Myocyte (in vitro differentiated cells): ENCODE measurements at places on chromosomes 16 and 17. TPM values are rescaled to one million over a fixed set of nuclear protein-coding genes. Genes with fewer than 3 reads are reported as not detected.

- peak; percentile 28 for DNase-seq
Observed at GRCh38 chr17:9266031-9266680, 244.8 kb downstream of the NTN1 start.

GRCh38 chr16:82229800-82230619, 60.0 kb upstream of the MPHOSPH6 start:
- DNase-seq, result peak; percentile 87

- DNase-seq, result no peak
Observed at GRCh38 chr16:49377196-49377755, 3.7 kb downstream of the C16orf78 start.

The HOXB13 gene
- 1.3 and 1.5 TPM in 2 replicates for total RNA-seq

The CLEC3A gene
- not detected in 2 replicates for total RNA-seq

The UNK gene
- total RNA-seq, result 12.7 and 23.6 TPM in 2 replicates

The RDM1 gene
- total RNA-seq, result not detected in 2 replicates

The ST6GALNAC2 gene
- total RNA-seq, result 0.78 and 0.91 TPM in 2 replicates

DNA sequence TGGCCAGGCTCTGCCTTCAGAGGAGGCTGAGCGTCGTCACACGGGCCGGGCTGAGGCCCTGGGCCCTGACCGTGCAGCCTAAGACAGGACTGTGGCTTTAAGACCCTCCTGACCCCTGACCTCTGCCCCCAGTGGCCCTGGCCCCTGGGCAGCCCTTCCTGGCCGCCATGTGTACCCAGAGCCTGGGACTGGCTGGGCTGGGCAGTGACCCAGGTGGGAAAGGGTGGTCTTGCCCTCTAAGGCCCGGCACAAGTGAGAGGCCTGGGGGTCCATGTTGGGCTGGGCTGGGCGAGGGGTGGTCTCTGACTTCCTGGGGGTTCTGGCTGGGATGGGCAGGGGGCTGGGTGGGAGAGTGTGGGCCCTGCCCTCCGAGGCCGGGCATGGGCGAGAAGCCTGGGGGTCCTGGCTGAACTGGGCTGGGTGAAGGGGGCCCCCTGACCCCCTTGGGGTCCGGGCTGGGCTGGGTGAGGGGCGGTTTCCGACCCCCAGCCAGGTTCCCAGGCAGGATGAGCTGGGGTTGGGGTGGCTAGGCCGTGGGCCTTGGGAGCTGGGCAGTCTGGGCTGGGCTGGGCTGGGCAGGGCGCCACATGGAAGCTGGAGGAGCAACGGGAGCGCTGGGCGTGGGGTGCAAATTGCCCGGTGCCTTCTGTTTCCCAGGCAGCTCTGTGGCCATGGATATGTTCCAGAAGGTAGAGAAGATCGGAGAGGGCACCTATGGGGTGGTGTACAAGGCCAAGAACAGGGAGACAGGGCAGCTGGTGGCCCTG, at the start of gene CDK3:
TSS of gene CDK3 (plus strand) at position 101 of the 767 bp plus-strand sequence. CDS start at position 672, 571 bp downstream.
- no peak for DNase-seq

GRCh38 chr16:11100239-11100750, 155.7 kb downstream of the SOCS1 start:
- DNase-seq, result peak; percentile 96

DNA sequence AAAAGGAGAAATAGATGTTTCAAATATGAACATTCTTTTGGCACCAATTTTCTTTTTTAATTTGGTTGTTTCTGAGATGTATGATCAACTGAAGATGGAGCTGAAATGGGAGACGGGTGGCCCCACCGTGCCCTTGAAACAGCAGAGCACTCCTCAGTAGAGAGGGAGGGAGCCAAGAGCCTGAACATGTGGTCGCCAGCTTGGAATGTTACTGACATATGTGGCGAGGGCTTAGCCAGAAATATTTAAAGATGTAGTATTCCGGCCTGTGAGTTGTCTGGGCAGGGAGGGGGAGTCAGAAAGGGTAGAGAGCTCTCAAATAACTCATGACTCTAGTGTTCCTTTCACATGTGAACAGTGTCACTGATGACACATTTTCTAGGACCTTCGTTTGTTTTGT, 13.3 kb upstream of the MRC2 start:
- DNase-seq, result peak; percentile 86

- DNase-seq, result no peak
Observed at GRCh38 chr16:59048876-59049275, 314.8 kb upstream of the GOT2 start.

- DNase-seq, result no peak
Observed at GRCh38 chr17:3990386-3991127, 26.3 kb upstream of the ATP2A3 start.

GRCh38 chr16:48561960-48562393, 48.0 kb downstream of the N4BP1 start:
- peak; percentile 30 for DNase-seq

The PLLP gene
- not detected in 2 replicates for total RNA-seq

The TM4SF5 gene
- not detected in 2 replicates for total RNA-seq

The CNTNAP4 gene
- total RNA-seq, result 1.7 and 2.6 TPM in 2 replicates

DNA sequence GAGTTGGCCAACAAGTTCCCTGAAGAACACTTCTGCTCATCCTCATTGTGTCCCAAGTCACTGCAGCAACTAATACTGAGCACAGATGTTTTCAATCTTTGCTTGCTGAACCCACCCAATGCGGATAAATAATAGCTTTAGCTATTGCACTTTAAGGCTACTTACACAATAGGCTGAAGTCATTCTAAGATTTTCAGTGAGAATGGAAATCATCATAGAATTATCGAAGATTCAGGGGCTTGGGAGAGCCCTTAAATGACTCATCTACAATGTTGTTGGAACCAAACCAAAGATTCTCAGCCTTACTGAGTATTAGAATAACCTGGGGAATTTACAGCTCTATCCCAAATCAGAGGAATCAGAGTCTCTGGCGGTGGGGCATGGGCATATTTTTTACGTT, 51.2 kb downstream of the SYCE1L start:
- no peak for DNase-seq

The SPNS3 gene
- total RNA-seq, result not detected in 2 replicates

DNA sequence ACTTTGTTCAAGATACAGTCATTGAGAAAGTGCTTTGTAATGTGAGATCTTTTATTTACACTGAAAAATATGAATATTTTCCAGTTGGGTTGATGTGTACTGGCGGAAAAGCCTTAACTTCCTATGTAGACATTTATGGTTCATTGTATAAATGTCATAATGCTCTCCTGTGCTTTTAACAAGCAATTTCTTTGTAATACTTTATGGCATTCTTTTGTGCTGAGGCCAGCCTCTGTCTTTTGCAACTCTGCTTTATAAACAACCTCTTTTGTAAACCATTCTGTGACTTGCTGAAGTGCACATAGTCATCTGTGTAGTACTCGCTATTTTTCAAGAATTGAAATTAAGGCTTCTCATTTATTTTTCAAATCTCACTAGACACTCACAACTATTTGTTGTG, 291.2 kb downstream of the CDH11 start:
- DNase-seq, result no peak

DNA sequence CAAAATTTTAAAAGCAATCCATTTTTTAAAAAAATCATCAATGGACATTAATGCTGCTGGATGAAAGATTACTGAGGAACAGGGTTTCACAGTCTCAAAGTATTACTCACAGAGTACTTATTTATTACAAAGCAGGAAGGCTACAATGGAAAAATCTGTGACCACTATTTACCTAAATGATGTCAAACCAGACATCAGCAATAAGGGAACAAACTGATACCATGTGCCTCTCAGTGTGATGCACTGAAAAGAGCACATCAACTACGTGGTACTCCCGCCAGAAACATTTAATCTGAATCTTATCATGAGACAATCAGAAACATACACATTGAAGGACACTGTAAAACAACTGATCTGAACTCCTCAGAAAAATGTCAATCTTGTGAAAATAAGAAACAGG, 124.2 kb downstream of the PARN start:
- no peak for DNase-seq

- peak; percentile 18 for DNase-seq
Observed at GRCh38 chr17:28500712-28501379, 5.3 kb upstream of the FOXN1 start.
